Head of caudate nucleus (tissue), 42 donors: ENCODE measurements at places on chromosomes 2 and 18.
A peak's percentile ranks its signal among the peaks of the same experiment; 100 is the strongest.

- DNase-seq: no peak
These were observed 28.4 kb upstream of the SUCLG1 start for GRCh38 chr2:84487298-84487996.

DNA sequence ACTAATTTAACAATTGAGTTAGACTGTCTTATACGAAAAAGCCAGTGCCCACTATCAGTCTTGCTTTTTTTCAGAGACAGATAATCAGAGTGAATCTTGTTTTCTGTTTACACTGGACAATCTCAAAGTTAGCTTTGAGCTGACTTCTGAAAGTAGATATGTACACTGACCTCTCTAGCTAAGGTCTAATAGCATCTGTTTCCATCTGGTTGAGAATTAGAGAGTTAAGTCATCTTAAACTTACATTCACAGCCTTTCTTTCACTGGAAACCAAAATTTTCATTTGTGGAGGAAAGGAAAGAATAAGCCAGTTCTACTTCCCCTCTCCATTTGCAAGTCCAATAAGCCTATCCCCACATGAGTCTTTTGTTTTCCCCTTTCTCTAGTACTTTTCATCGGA is 89.3 kb downstream of the VRK2 start:
- no peak for DNase-seq

DNA sequence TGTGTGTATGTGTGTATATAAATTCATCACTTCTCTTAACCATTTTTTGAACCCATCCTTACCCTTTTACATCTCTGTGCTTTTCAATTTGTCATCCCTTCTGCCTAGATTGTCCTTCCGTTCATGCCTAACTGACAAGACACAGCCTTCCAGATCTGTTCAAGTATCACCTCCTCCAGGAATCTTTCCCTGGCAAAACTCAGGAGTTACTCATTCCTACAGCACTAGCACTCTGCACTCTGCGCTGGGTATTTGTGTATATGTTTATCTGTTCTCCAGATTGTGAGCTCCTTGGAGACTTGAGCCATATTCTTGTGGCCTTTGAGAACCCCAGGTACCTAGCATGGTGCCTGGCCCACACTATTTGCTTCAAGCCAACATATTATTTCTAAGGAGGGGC is 26.8 kb upstream of the ASXL2 start:
- DNase-seq: no peak

GRCh38 chr2:196361606-196362326 is 190.4 kb upstream of the STK17B start:
- no peak for DNase-seq

- no peak for DNase-seq
These were observed 57.0 kb downstream of the CCDC150 start for GRCh38 chr2:196696423-196697079.

GRCh38 chr18:21309248-21309647 is 67.2 kb downstream of the GREB1L start:
- DNase-seq: no peak

- no peak for DNase-seq
These were observed 105.4 kb upstream of the CNGA3 start for GRCh38 chr2:98240786-98241398.

- DNase-seq: no peak
These were observed at the start of gene PHLPP1 for GRCh38 chr18:62715436-62715758. PHLPP1 (plus strand) TSS chr18:62715541; CDS start chr18:62715684, 143 bp downstream.

GRCh38 chr2:127826047-127826446 is 15.1 kb upstream of the WDR33 start:
- no peak for DNase-seq

GRCh38 chr2:10668402-10669012 is 21.3 kb downstream of the NOL10 start:
- DNase-seq: peak; percentile 53

DNA sequence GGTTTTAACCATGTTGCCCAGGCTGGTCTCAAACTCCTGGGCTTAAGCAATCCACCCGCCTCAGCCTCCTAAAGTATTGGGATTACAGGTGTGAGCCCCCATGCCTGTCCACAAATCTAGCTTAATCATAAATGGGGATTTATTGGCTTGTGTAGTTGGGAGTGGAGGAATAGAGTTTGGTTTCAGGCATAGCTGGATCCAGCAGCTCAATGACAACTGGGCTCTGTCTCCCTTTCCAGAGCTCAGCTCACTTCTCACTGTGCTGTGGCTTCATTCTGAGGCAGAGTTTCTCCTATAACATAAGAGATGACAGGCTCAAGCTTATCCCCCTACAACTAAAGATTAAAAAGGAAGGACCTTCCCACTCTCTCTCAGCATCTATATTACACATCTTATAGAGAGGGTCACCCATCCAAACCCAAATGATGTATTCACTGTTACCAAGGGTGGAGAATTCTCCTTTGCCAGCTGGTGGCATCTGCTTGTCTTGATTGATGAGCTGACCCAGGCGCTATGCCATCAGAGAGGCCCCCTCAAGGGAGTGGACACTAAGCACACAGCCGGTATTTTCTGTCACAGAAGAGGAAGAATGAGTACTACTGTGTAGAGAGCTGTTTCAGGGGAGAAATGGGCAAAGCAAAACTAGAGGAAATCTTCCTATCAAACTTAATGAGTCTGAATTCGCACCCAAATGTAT is 280.4 kb downstream of the PTPRM start:
- DNase-seq: no peak

DNA sequence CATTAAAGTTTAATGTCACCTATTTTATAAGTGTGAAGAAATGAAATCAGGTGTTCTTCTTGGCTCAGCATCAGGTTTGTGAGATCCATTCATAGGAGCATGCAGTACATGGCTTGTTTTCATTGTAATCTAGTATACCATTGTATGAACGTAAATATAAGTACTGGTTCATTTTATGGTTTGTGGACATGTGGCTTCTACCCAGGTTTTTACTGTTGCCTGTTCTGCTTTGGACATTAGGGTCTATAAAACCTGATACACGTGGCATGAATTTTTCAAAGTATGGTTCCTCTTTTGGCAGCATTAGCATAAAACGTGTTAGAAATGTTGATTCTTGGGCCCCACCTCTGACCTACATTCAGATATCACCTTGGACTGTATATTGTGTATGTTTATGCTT is 175.5 kb downstream of the PRPF40A start:
- DNase-seq: no peak

DNA sequence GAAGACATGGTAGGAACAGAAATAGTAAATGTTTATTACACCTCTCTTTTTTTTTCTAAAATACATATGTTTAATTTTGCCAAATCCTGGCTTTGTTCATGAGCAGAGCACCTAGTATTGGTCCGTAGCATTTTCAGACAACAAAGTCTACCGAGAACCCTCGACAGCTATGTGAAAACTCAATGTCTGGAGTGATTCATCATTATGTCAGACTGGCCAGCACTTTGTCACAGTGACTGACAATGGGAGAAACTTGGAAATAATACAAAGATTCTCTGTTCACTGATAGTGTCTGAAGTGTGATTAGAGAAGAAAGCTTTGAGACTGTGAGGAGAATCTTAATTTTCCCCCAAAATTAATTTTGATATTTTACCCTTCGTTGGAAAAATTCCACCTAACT is 143.0 kb downstream of the HNMT start:
- no peak for DNase-seq

DNA sequence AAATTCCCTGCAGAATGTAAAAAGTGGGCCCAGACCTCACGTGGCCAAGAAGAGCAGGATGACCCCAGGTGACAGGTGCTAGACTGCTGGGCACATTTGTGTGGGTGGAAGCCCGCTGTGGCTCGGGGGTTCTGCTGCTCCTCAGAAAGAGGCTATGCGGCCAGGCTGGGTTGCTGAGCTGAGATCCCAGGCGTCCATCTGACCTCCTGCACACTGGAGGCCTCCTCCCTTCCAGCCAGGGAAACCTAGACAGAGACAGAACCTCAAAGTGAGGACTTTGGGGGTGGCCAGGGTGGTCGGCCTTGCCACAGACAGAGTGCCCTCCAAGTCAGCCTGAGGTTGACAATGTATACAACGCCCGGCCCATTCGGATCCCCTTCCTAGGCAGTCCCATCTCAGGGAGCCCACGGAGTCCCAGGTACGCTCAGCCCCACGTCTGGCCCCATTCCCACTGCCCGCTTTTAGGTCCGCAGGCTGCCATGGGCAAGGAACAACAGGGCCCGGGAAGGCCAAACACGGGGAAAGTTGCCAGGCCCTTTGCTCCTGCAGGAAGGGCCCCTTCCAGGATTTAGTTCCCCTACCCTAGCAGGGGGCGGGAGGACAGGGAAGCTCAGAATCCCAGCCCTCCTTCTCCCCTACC is 75.6 kb downstream of the KIAA2012 start:
- DNase-seq: no peak

DNA sequence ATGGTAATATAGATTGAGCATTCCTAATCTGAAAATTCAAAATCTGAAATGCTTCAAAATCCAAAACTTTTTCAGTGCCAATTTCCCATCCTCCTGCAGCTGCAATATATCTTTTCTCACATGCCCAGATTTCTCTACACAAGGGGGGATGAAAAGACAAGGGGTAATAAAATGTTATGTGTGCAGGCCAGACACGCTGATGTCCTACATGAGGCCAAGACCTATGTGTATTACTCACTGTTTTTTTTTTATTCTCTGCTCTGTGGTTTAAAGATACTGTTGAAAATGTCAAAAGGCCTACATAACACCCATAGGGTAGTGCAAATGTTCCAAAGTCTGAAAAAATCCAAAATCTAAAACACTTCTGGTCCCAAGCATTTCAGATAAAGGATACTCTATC is 41.2 kb upstream of the CWC22 start:
- no peak for DNase-seq

- no peak for DNase-seq
These were observed 49.5 kb downstream of the CHST9 start for GRCh38 chr18:27135504-27136207.

- no peak for DNase-seq
These were observed 19.4 kb downstream of the TMEM87B start for GRCh38 chr2:112074506-112074905.

DNA sequence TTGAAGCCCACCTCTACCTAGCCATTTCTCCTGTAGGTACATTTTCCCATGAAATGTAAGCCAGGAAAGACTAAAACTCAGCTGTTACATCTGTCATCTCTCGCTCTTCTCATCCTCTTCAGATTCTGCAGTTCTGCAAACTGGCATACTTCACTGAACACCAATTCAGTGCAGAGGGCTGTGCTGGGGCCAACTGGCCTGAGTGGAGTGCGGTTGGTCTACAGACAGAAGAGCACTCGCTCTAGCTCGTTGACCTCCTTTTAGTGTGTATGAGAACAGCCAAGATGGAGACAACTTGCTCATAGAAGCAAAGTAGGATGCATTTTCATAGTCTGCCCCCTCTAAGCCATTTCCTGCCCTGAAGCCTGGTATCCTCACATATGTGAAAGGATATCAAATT is 862.6 kb downstream of the BCL11A start:
- no peak for DNase-seq

GRCh38 chr2:178298785-178299212 is 104.5 kb downstream of the OSBPL6 start:
- DNase-seq: no peak

GRCh38 chr18:44799907-44800421 is 119.3 kb downstream of the SETBP1 start:
- no peak for DNase-seq

GRCh38 chr18:32264401-32264800 is 74.6 kb downstream of the MEP1B start:
- DNase-seq: no peak

DNA sequence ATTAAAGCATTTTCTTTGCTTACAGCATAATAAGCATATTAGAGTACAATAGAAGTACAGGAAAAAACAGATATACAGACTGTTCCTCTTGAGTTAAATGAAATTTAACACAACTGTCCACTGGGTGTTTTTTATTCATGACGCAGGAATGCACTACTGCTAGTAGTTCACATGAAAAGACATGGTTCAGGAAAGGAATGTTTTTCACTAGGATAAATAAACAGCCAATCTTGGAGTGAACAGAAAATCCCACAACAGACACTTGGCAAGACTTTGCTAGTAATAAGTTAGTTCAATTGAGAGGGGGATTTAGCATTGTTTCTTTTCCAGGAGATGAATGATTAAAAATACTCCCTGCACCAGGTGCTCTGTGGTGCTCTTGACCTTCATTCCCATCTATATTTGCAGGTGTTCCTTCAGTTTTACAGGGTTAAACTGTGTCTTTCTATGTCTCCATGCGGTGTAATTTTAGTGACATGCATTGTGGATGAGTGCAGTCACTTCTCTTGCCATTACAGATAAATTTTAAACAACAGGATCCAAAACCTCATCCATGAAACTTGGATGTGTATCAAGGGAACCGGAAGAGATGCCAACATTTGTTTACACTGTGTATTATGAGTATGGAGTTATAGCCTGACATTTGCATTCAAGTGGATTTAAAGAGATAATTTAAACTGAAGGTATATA is 796.6 kb downstream of the DSC3 start:
- no peak for DNase-seq

GRCh38 chr18:75016025-75016717 is 192.8 kb downstream of the PTGR3 start:
- DNase-seq: no peak
